ENCODE measurements at places on chromosomes 4 and X. TPM values are rescaled to one million over a fixed set of nuclear protein-coding genes. Genes with fewer than 3 reads are reported as not detected.

Gene RBMXL3
- total RNA-seq: not detected

Gene CCKAR
- 0.05 TPM for total RNA-seq

Gene TKTL1
- not detected for total RNA-seq

Gene PABPC1L2B
- total RNA-seq: not detected

Gene BCLAF3
- total RNA-seq: 20.7 TPM

Gene UGT2B11
- total RNA-seq: not detected

Gene CXCL11
- total RNA-seq: 1.2 TPM

Gene TLR8
- total RNA-seq: not detected

Gene SORCS2
- 11.0 TPM for total RNA-seq

Gene TCEAL5
- total RNA-seq: not detected

Gene ASB9
- 3.0 TPM for total RNA-seq

Gene GLOD5
- not detected for total RNA-seq

Gene PPARGC1A
- 62.4 TPM for total RNA-seq

Gene HSFX2
- total RNA-seq: not detected

Gene NUDT11
- total RNA-seq: 3.3 TPM

Gene NLGN3
- 0.15 TPM for total RNA-seq

Gene SH2D1A
- not detected for total RNA-seq

Gene BOD1L1
- total RNA-seq: 63.0 TPM

Gene TLR7
- not detected for total RNA-seq

Gene THAP6
- 10.6 TPM for total RNA-seq

Gene F9
- total RNA-seq: not detected

Gene SATL1
- total RNA-seq: not detected

Gene CFP
- total RNA-seq: not detected

Gene GUCY2F
- total RNA-seq: under 0.01 TPM

Gene SH3D19
- total RNA-seq: 9.4 TPM

Gene ARMCX1
- total RNA-seq: 28.1 TPM

Gene BEX5
- total RNA-seq: 2.1 TPM

Gene ATP2B3
- total RNA-seq: 0.05 TPM

Gene COPS4
- total RNA-seq: 80.6 TPM

Gene ZDHHC15
- 1.2 TPM for total RNA-seq

Gene RRH
- total RNA-seq: not detected

Gene CCDC120
- total RNA-seq: 1.9 TPM

Gene SSX1
- not detected for total RNA-seq

Gene IRS4
- not detected for total RNA-seq

Gene NDP
- total RNA-seq: 0.10 TPM

Gene MAGEC3
- not detected for total RNA-seq

Gene ADH1B
- not detected for total RNA-seq

Gene GUCY1A1
- 59.1 TPM for total RNA-seq

Gene AFM
- not detected for total RNA-seq

Gene HPSE
- 3.8 TPM for total RNA-seq

Gene GAGE12H
- total RNA-seq: not detected

Gene SCD5
- 57.4 TPM for total RNA-seq

Gene ENPP6
- 0.35 TPM for total RNA-seq

Data from renal cortical epithelial cell (primary cell).